ENCODE measurements at places on chromosomes 2 and 18. TPM values are rescaled to one million over a fixed set of nuclear protein-coding genes. Genes with fewer than 3 reads are reported as not detected.

CTDSP1 gene
- 106 TPM for total RNA-seq

DOCK10 gene
- total RNA-seq: 4.2 TPM

LTBP1 gene
- 121 TPM for total RNA-seq

TNS1 gene
- total RNA-seq: 436 TPM

ZEB2 gene
- 118 TPM for total RNA-seq

RAMP1 gene
- total RNA-seq: 86.7 TPM

COPS7B gene
- total RNA-seq: 16.9 TPM

NLRC4 gene
- 2.3 TPM for total RNA-seq

RPIA gene
- total RNA-seq: 13.7 TPM

OXER1 gene
- 0.53 TPM for total RNA-seq

NTSR2 gene
- total RNA-seq: not detected

CFC1 gene
- 0.76 TPM for total RNA-seq

BCL2 gene
- 11.6 TPM for total RNA-seq

POTEC gene
- not detected for total RNA-seq

CCDC121 gene
- total RNA-seq: 3.6 TPM

GRCh38 chr2:156518138-156518537 is 82.0 kb downstream of the GPD2 start:
- no peak for DNase-seq

- DNase-seq: no peak
These were observed 19.5 kb upstream of the HNRNPLL start for GRCh38 chr2:38622210-38622609.

GRCh38 chr2:207819021-207819797 is 49.5 kb upstream of the FZD5 start:
- DNase-seq: no peak

DNA sequence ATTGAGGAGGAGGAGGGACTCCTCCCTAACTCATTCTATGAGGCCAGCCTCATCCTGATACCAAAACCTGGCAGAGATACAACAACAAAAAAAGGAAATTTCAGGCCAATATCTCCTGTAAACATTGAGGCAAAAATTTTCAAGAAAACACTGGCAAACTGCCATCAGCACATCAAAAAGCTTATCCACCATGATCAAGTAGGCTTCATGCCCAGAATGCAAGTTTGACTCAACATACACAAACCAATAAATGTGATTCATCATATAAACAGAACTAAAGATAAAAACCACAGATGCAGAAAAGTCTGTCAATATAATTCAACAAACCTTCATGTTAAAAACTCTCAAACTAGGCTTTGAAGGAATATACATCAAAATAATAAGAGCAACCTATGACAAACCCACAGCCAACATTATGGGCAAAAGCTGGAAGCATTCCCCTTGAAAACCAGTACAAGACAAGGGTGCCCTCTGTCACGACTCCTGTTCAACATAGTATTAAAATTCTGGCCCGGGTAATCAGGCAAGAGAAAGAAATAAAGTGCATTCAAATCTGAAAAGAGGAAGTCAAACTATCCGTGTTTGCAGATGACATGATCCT is 1014.3 kb downstream of the CBLN2 start:
- no peak for DNase-seq

- no peak for DNase-seq
These were observed 93.8 kb upstream of the ODC1 start for GRCh38 chr2:10541775-10542432.

- DNase-seq: peak; percentile 88
These were observed 108.7 kb upstream of the KCTD1 start for GRCh38 chr18:26656944-26657536.

- no peak for DNase-seq
These were observed 101.2 kb downstream of the FMNL2 start for GRCh38 chr2:152436148-152436547.

GRCh38 chr18:2180586-2180985 is 390.7 kb downstream of the METTL4 start:
- DNase-seq: no peak

DNA sequence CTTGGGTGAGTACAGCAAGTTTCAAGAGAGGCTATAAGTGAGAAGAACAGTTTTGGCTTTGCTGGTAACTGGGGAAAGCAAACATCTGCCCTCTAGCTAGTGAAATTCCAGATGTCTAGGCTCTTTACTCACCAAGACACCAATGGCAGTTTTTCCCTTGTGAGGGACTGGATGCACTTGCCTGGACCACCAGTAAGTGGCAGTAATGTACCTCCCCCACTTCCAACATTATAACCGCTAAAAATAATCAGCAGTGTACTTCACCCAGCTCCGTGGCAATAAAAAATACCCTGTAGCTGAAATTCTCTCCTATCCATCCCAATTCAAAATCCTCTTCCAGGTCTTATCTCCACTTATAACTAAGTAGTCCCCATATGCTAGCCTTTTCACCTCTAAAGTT is 383.9 kb downstream of the ARHGAP15 start:
- DNase-seq: peak; percentile 31

- no peak for DNase-seq
These were observed at the start of gene DTNA for GRCh38 chr18:34709750-34710441. TSS of gene DTNA (plus strand) at chr18:34710298. CDS start at chr18:34755977, 45,679 bp downstream.

GRCh38 chr2:138699421-138699820 is 80.8 kb downstream of the NXPH2 start:
- DNase-seq: no peak

DNA sequence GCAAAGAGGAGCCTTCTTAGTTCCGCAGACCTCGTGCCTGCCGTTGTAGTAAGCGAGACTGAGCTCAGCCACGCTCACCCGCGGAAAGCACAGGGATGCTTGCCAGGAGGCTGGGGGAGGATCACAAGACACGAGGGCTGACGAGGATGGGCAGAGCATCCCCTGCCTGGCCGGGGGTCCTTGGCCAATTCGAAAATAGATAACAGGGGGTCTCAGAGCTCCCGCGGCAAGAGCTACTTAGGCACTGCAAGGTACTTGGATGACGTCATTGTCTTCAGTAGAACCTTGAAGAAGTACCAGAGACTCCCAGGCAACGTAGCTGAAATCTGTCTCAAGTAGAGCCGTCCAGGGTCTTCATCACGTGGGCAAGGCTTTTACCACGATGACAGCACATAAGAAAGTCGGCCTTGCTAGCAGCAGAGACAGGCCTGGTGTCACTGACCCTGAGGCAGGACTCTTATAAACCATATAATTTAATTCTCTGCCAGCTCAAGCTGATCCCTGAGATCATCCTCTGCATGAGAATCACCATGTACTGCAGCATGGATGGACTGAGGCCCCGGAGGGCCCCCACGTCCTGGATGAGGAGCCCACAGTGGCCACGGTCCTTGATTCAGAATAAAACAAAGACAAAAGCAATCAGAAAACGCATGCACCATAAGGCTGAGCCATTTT is 81.9 kb downstream of the TMEM18 start:
- no peak for DNase-seq

DNA sequence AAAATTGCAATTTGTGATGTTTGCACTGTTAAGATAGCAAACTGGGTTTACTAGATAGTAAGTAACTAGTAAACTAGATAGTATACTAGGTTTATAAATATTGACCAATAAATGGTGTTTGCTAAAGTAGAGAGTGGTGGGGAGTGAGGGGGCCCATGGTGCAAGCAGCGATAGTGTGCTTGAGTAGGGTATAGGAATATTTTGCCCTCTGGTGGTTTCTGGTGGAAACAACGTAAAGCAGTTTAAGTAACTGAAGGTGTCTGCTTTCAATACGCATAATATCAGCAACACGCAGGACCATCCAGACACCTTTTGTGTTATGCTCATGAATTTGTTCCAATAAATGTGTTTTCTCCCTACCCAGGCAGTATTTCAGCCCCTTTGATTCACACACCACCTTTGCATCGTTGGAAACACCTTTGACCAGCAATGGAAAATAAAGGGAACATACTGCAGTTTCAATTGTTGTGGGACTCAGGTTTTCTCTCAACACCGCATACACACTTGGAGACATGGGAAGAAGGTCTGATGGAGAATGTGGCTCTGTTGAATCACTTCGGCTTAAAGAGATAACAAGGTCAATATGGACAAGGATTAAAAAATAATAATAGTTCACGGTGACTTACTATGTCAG is 16.7 kb upstream of the STAT1 start:
- DNase-seq: no peak

- no peak for DNase-seq
These were observed 251.7 kb upstream of the SIX2 start for GRCh38 chr2:45260946-45261345.

DNA sequence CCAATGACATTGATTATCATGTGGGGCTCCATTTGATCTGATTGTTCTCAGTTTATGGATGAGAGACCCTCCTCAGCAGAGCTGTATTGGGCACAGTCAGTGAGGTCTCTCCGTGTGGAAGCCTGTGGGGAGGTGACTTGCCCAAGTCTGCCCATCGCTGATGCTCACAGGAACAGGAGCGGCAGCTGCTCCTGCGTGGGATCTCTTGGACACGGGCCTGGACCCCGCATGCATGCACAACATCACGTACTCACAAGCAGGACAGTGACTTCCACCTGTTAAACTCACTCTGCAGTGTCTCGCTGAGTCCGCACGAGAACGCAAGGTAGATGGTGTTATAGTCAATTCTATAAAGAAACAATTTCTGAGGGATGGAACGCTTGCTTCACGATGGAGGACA is 55.0 kb downstream of the KCNF1 start:
- no peak for DNase-seq

- DNase-seq: no peak
These were observed 471.8 kb downstream of the IRS1 start for GRCh38 chr2:226327830-226328229.

DNA sequence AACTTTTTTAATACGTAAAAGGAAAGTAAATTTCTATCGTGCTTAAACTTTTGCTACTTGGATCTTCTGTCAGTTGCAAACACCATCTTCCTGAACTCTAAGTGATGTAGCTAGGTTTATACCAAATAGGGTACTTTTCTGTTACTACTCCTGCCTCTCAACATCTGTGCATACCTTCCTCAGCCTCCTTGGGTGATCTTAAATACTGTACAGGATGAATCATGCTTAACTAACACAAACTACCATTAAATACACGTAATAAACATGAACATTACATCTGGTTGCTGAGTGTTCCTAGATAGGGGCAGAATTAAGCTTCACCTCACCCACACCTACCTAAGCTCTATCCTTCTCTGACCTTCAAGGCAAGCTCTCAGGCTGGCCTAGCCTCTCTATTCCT is 398.0 kb downstream of the TXNL1 start:
- DNase-seq: no peak

GRCh38 chr2:145861940-145862339 is 1342.0 kb upstream of the ZEB2 start:
- DNase-seq: no peak

- DNase-seq: no peak
These were observed 149.3 kb upstream of the PGAP1 start for GRCh38 chr2:197075754-197076337.

DNA sequence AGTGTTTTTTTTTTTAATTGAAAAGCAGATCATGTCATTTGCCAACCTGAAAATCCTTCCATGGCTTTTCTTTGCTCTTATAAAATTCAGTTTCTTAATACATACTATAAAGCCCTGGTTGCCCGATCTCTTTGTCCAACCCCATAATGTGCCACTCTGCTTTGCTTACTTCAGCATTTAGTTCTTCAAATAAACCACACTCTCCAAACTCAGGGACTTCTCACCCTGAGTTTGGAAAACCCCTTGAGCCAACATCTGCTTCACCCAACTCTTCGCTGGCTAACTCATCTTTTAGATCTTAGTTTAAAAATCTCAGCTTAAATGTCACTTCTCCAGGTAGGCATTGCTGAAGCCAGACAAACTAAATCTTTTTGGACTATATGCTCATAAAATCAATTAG is 1.3 kb upstream of the STAT1 start:
- no peak for DNase-seq

- DNase-seq: no peak
These were observed 168.3 kb downstream of the OTX1 start for GRCh38 chr2:63218800-63219526.

DNA sequence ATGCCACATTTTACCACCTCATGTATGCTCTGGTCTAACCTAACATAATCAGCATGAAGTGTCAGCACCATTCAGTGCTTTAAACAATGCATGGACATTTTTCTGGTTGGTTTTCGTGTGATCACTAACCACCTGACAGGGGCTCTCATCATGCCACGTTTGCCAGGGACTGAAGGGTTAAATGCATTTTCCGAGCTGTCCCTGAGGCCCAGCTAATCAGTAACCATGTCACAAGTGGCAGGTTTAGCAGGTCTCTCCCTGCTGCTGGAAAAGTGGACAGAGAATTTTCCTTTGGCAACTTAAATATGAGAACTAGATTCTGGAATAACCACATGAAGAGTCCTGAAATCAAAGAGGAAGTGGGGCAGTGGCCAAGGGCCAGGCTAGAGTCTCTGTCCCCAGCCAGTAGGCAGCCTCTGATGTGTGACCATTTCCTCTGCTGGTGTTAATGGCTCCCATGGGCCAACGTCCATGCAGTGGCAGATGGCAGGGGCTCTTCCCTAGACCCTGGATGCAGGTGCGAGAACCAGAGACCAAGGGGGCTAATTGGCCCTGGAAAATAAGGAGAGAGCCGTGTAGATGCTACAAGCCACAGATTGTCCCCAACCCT is 69.5 kb downstream of the TPGS2 start:
- DNase-seq: no peak

DNA sequence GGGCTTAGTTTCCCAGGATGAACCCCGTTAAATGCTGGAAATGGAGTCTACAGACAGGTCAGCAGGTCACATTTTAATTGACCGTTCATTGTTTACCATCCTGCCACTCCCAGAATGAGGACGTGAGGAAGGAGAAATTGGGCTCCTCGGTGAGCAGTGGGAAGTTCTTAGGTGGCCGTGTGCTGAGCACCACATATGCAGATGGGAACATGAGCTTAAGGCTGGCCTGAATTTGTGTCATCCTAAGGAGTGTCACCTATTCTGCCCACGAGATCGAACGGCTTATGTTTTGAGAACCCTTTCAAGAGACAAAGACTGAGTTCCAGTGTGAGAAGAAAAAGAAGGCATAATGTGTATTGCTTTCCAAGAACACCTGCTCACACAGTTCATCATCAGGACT is 234.4 kb upstream of the PXDN start:
- no peak for DNase-seq

GRCh38 chr2:24304098-24304497 is 56.2 kb downstream of the ITSN2 start:
- peak; percentile 76 for DNase-seq

DNA sequence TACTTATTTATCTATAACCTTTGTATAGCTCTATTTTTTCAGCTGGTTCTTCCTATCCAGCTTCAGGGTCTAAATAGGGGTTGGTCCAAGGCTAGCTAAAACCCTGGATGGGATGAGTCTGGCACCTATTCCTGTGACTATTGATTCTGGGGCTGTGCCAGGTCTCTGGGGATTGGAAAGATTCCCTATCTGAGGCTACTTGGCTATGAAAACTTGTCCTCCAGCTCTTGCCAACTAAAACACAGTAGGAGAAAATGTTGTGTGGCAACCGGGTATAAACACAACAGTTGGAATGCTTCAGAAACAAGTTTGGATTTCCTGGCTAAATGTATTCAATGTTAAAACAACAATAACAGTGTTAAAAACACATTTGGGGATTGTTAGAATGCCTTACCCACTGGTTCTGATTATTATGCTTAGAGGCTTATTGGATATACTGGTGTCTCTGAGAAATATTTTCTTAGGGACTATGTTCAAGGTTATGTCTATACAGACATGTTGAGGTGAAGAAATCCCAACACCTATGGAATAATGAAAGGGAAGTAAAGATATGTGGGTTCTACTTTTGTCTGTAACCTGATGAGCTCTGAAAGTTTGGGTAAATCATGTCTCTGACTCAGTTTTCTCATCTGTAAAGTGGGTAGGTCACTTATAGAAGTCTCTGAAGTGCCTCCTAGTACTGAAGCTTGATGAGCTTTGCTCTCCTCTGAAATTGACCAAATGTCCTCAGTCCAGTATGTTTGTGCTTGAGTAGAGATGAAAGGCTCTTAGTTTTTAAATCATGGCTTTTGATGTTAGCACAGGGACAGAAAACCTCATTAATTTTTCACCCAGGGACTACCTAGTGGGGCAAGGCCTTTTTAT is 460.7 kb downstream of the MTX2 start:
- DNase-seq: peak; percentile 41

All from left cardiac atrium (tissue), 4 donors.